ENCODE measurements at places on chromosomes 12 and 14. TPM values are rescaled to one million over a fixed set of nuclear protein-coding genes. Genes with fewer than 3 reads are reported as not detected.

Gene NABP2
- 23.1 TPM for total RNA-seq

Gene KRT2
- total RNA-seq = 1,166 TPM

DNA sequence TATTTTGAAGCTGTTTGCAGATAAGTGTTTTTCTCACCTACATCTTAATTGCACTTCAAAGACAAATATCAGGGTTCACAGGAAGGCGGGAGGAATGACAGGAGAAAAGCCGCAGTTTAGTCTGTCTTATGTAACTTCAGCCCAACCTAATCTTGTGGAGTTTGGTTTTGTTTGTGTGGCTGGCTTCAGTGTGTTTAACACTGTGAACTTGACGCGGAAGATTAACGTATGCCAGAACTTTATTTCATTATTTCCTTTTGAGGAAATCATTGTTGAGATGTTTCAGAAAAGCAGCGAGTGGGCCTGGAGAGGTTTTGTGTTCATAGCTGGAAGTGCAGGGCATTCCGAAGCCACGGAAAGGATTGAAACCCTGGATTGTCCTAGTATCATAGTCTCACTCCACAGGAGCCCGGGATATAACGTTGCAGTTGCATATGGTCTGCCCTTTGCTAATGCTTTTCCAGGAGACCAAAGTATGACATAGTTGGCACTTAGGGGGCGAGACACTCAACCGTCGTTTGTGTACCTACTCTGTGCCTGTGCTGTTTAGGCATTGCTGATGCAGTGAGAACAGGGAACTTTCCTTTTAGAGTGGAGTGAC, 2.0 kb downstream of the PELI2 start:
- no peak for DNase-seq

GRCh38 chr12:26359576-26359975, 164.2 kb downstream of the SSPN start:
- DNase-seq = no peak

GRCh38 chr14:89399157-89399556, 17.9 kb downstream of the FOXN3 start:
- DNase-seq = no peak

GRCh38 chr14:70665448-70666360, 24.0 kb downstream of the TTC9 start:
- DNase-seq = no peak

GRCh38 chr12:110856542-110856941, 9.8 kb downstream of the CCDC63 start:
- no peak for DNase-seq

DNA sequence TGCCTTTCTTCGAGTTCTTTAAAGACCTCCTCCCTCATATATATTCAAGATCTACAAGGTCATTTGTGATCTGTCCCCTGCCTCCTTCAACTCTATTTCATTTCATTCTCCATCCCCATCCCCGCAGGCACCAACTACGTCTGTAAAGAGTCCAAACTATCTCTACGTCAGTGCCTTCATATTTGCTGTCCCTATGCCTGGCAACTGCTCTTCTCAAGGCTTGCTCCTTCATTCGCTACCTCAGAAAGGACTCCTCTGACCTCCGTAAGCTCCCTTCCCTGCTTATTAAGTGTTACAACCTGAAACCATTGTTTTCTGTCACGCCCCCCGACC, 650 bp downstream of the LLPH start:
- DNase-seq = no peak

- DNase-seq = no peak
Measured at GRCh38 chr12:81800298-81801148, 41.4 kb upstream of the PPFIA2 start.
